Esophagus muscularis mucosa (tissue), 4 donors: ENCODE measurements at places on chromosomes 7 and 10. TPM values are rescaled to one million over a fixed set of nuclear protein-coding genes. Genes with fewer than 3 reads are reported as not detected.

CCDC172 gene
- not detected for total RNA-seq

RAPGEF5 gene
- 22.5 TPM for total RNA-seq

SFXN2 gene
- total RNA-seq = 2.7 TPM

HIP1 gene
- 15.8 TPM for total RNA-seq

CLCN1 gene
- total RNA-seq = not detected

PPP1R17 gene
- not detected for total RNA-seq

CYP3A5 gene
- total RNA-seq = 1.3 TPM

DRGX gene
- total RNA-seq = not detected

CYP3A7 gene
- not detected for total RNA-seq

CYP2C9 gene
- not detected for total RNA-seq

EIF5AL1 gene
- 0.11 TPM for total RNA-seq

CDC14C gene
- total RNA-seq = not detected

SLC16A12 gene
- total RNA-seq = 2.2 TPM

DOCK4 gene
- 19.5 TPM for total RNA-seq

GIMAP4 gene
- 18.3 TPM for total RNA-seq

NODAL gene
- total RNA-seq = not detected

CEP55 gene
- total RNA-seq = not detected

NRAP gene
- not detected for total RNA-seq

NUTM2E gene
- not detected for total RNA-seq
